ENCODE measurements at places on chromosomes 3 and 15.

- no peak for DNase-seq
Measured at GRCh38 chr3:46492890-46493547, 4.8 kb upstream of the RTP3 start.

- DNase-seq = peak; percentile 79
Measured at GRCh38 chr3:32238453-32239306, at the start of gene CMTM8. Gene CMTM8, plus strand, starts transcription at chr3:32238680. Its CDS starts 293 bp downstream, at chr3:32238973.

DNA sequence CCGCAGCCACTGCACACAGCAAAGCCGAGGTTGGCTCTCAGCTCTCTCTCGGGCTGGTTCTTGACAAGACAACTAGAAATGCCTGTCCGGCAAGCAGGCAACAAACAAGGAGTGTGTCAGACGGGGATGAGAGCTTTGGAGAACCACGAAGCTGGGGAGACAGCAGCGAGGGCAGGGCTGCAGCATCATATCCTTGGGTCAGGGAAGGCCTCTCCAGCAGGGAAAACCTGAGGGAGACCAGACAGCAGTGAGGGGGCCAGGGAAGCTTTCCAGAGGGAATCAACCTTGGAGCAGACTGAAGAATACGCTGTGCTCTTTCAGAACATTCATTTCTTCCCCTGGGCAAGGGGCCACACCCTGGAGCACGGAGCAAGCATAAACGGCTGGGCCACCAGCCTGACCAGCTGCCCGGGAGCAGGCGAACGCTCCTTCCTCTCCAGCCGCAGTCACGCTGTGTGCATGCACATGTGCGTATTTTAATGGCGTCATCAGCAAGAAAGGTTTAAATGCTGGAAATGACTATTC lies 58.7 kb downstream of the CHSY1 start:
- DNase-seq = no peak

GRCh38 chr3:175484666-175485065 lies 625.5 kb downstream of the NAALADL2 start:
- DNase-seq = no peak

GRCh38 chr15:84821501-84822021 lies 4.4 kb downstream of the ALPK3 start:
- no peak for DNase-seq

- DNase-seq = peak; percentile 19
Measured at GRCh38 chr3:194869482-194870169, 183.9 kb downstream of the FAM43A start.
